Activated CD8-positive, alpha-beta memory T cell treated with anti-CD3 and anti-CD28 coated beads for 36 hours (primary cell): ENCODE measurements at places on chromosomes 16 and 17. TPM values are rescaled to one million over a fixed set of nuclear protein-coding genes. Genes with fewer than 3 reads are reported as not detected.

The CBFA2T3 gene
- total RNA-seq, result not detected

The TUBG2 gene
- total RNA-seq, result 12.9 TPM

The ACSM3 gene
- total RNA-seq, result 10.1 TPM

The UNC45B gene
- not detected for total RNA-seq

The MYH1 gene
- not detected for total RNA-seq

The MAF gene
- 51.6 TPM for total RNA-seq

The CD300C gene
- not detected for total RNA-seq

The KRTAP3-2 gene
- total RNA-seq, result not detected

The OTOA gene
- total RNA-seq, result 0.06 TPM

The BEAN1 gene
- not detected for total RNA-seq

The NPIPA8 gene
- total RNA-seq, result 7.0 TPM

The KRTAP1-3 gene
- not detected for total RNA-seq

The RHBDF2 gene
- total RNA-seq, result 34.4 TPM

The NACA2 gene
- total RNA-seq, result not detected

The SOST gene
- total RNA-seq, result not detected

The STUB1 gene
- total RNA-seq, result 100 TPM

The LITAFD gene
- not detected for total RNA-seq

The TP53TG3E gene
- not detected for total RNA-seq

The VTN gene
- total RNA-seq, result 0.38 TPM

The KRT36 gene
- total RNA-seq, result not detected

The RAMP2 gene
- not detected for total RNA-seq

The SHISA6 gene
- total RNA-seq, result not detected

The MYLK3 gene
- 0.52 TPM for total RNA-seq

The ZSCAN10 gene
- not detected for total RNA-seq

The TBC1D28 gene
- total RNA-seq, result not detected

The SLC4A1 gene
- total RNA-seq, result not detected

The RHBDF1 gene
- 0.32 TPM for total RNA-seq

The CCL17 gene
- 5.3 TPM for total RNA-seq

The GAST gene
- not detected for total RNA-seq

The SMPD3 gene
- total RNA-seq, result 0.19 TPM

The TBC1D3D gene
- 0.10 TPM for total RNA-seq

The CTRB2 gene
- total RNA-seq, result not detected

The HEATR9 gene
- total RNA-seq, result 1.5 TPM

The PIK3R6 gene
- 0.30 TPM for total RNA-seq

The CDH3 gene
- not detected for total RNA-seq

The DOC2B gene
- total RNA-seq, result 0.21 TPM
